ENCODE measurements at places on chromosomes 2 and 18. TPM values are rescaled to one million over a fixed set of nuclear protein-coding genes. Genes with fewer than 3 reads are reported as not detected.

Gene TGFBRAP1
- total RNA-seq, result 30.9 TPM

Gene FAHD2B
- total RNA-seq, result 9.8 TPM

Gene DPYSL5
- total RNA-seq, result not detected

Gene KLHL14
- total RNA-seq, result not detected

Gene M1AP
- total RNA-seq, result 0.05 TPM

Gene EPB41L5
- 7.7 TPM for total RNA-seq

Gene SLC19A3
- 0.18 TPM for total RNA-seq

Gene CAB39
- total RNA-seq, result 81.5 TPM

Gene LRRC30
- total RNA-seq, result not detected

Gene KANSL3
- 36.5 TPM for total RNA-seq

Gene PROKR1
- total RNA-seq, result not detected

Gene SRD5A2
- total RNA-seq, result not detected

Gene CCDC178
- not detected for total RNA-seq

Gene CD8B
- not detected for total RNA-seq

Gene WDR43
- 103 TPM for total RNA-seq

Gene LONRF2
- total RNA-seq, result 0.32 TPM

Gene PRSS56
- not detected for total RNA-seq

Gene SERPINB4
- total RNA-seq, result 0.09 TPM

Gene SPATA3
- not detected for total RNA-seq

Gene ADCYAP1
- total RNA-seq, result not detected

Gene POTEJ
- total RNA-seq, result not detected

Gene ALLC
- total RNA-seq, result not detected

Gene CLEC4F
- total RNA-seq, result not detected

Gene TSPYL6
- total RNA-seq, result not detected

Gene DRC1
- under 0.01 TPM for total RNA-seq

Gene NR4A2
- total RNA-seq, result 0.30 TPM

Gene GAL3ST2
- total RNA-seq, result under 0.01 TPM

Gene RNMT
- 46.0 TPM for total RNA-seq

Gene KIAA2012
- total RNA-seq, result 0.09 TPM

Gene BCL11A
- total RNA-seq, result 5.9 TPM

Gene HOXD9
- total RNA-seq, result 2.7 TPM

Gene SLC16A14
- total RNA-seq, result 0.37 TPM

Gene ITGA4
- total RNA-seq, result 151 TPM

Gene CDH19
- total RNA-seq, result not detected

Gene GNAL
- total RNA-seq, result 0.32 TPM

Gene CTLA4
- total RNA-seq, result not detected

Gene NLRC4
- total RNA-seq, result not detected

Gene RPRD1A
- 93.5 TPM for total RNA-seq

Gene NTSR2
- not detected for total RNA-seq

Measured in smooth muscle cell of the umbilical artery (primary cell).